Non-pigmented ciliary epithelial cell (primary cell): ENCODE measurements at places on chromosomes 3 and 15.

DNA sequence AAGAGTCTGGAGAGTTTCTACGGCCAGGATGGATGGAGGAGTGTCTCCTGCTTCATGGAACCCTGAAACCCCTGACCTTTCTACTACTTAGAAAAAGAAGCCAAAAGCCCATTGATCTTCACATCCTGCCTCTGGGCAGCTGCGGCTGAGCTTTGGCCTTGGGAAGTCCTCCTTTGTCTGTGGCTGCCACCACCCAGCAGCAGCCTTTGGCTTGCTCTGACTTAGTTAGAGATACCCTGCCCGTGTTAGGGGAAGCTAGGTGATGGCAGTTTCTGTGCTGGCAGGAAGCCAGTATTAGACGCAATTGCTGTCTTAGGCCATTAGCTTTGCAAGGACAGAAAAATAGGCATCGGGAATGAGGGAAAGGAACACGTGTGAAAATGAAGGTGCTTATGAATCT, 18.8 kb downstream of the APH1B start:
- no peak for DNase-seq

DNA sequence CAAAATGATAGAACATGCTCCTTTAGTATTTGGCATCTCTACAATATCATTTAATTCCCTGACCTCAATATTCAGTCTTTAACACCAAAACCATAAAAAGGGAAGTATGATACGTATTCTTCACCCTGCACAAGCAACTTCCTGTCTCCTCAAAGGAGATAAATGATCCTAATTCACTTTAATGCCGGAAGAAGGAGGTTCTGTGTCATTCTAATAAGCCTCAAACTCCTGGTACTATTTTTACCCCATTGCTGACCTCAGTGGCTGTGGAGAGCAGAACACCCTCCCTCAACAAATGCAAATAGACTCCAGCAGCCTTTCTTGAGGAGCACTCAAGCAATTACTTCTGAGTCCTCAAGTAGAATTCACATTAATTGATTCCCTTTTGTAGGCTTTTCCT, 173.3 kb downstream of the TMEM108 start:
- DNase-seq, result no peak

DNA sequence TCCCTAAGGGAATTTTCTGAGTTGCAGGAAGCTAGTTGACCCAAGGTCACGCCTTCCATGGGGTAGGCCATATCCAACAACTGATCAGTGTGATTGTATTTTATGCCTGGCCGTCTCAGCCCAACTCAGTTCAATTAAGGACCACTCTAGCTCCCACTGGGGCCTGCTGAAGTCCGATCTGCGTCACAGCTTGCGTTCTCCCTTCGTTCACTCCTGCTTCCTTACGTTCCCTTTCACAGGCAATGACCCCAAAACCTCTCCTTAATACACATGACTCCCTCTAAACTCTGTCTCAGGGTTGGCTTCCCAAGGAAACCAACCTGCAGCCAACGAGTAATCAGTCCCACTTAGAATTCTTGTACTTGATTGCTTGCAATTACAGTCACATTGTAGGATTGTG, 428.0 kb downstream of the RBMS3 start:
- no peak for DNase-seq

- no peak for DNase-seq
Measured at GRCh38 chr3:42539871-42540714, 37.6 kb downstream of the VIPR1 start.
